Psoas muscle (tissue), 8 donors: ENCODE measurements at places on chromosomes 2 and 18. TPM values are rescaled to one million over a fixed set of nuclear protein-coding genes. Genes with fewer than 3 reads are reported as not detected.
A peak's percentile ranks its signal among the peaks of the same experiment; 100 is the strongest.

- no peak for DNase-seq
- H3K27me3 ChIP-seq = no peaks in the 10 kb centered on the region
- no peak overlapping the region for H3K4me3 ChIP-seq
- H3K36me3 ChIP-seq = no peaks in the 10 kb centered on the region
Measured at GRCh38 chr2:165311949-165312348, 72.7 kb downstream of the SCN2A start.

- H3K4me1 ChIP-seq = no peaks in the 10 kb centered on the region
- no peak for DNase-seq
- H3K27ac ChIP-seq = no peak overlapping the region
- no peak overlapping the region for H3K4me3 ChIP-seq
Measured at GRCh38 chr2:10373931-10374330, 71.2 kb downstream of the HPCAL1 start.

DSG1 gene
- not detected for total RNA-seq

DNA sequence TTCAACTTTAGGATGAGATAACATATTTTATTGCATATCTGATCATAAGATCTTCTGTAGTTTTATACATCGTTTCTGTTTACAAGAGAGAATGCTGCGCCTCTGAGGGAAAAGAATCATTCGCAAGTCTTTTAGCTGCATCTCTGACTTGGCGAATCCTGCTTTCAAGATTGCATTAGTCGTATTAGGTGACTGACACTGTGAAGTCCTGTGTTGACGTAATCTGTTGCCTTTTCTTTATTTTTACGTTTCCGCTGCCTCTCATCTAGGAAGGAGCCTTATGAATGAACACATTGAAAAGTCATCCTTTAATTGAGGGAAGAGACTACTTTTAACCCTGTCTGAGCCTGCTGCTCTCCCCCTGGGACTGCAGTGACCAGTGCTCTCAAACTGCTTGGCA, 101.5 kb downstream of the LDLRAD4 start:
- DNase-seq = no peak
- no peak overlapping the region for H3K4me3 ChIP-seq
- H3K27me3 ChIP-seq = no peaks in the 10 kb centered on the region
- H3K27ac ChIP-seq = no peak overlapping the region

DNA sequence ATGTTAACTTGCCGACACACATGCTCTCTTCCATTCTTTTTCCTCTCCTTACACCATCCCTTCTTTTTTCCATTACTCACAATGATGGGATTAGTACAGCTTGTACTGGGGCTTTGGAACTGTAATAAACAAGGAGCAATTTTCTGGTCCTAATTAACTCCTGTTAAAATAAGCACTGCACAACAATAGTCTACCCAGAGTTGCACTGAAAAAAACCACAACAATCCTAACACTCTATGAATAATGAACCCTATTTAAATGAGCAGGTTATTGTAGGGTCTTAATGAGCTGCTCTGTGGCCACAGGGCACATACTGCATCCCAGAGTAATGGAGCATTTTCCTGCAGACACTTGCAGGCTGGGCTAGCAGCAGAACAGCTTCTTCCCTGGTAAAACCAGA, 380.3 kb downstream of the NRXN1 start:
- no peak overlapping the region for H3K4me3 ChIP-seq
- H3K27ac ChIP-seq = no peak overlapping the region
- H3K4me1 ChIP-seq = no peaks in the 10 kb centered on the region
- no peaks in the 10 kb centered on the region for H3K27me3 ChIP-seq
- DNase-seq = no peak
- no peaks in the 10 kb centered on the region for H3K36me3 ChIP-seq

- no peak overlapping the region for H3K27ac ChIP-seq
- no peak for DNase-seq
- H3K27me3 ChIP-seq = no peaks in the 10 kb centered on the region
- no peaks in the 10 kb centered on the region for H3K4me1 ChIP-seq
Measured at GRCh38 chr18:55093295-55093694, 134.0 kb upstream of the CCDC68 start.

DNA sequence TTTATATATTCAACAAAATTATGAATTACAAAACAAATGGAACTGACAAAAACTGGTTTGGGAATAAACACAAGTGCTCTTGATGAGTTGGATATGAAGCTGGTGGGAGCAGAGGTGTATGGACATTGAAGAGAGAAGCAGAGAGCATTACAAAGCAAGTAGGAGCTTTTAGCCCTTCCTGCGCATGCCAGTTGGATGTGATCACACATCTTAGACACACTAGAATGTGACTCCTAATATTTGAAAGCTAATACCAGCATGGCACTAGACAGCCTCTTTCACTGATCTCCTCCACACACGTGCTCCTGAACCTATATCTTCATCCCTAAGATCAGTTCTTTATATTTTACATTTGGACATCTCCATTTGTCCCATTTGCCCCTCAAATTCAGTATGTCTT, 298.1 kb downstream of the MTX2 start:
- H3K4me1 ChIP-seq = no peaks in the 10 kb centered on the region
- H3K27me3 ChIP-seq = no peaks in the 10 kb centered on the region
- no peak for DNase-seq

GRCh38 chr2:225668606-225669266, 269.2 kb downstream of the NYAP2 start:
- no peak overlapping the region for H3K4me3 ChIP-seq
- H3K36me3 ChIP-seq = no peaks in the 10 kb centered on the region
- H3K27ac ChIP-seq = no peak overlapping the region
- DNase-seq = no peak
- no peaks in the 10 kb centered on the region for H3K27me3 ChIP-seq
- no peaks in the 10 kb centered on the region for H3K4me1 ChIP-seq

DNA sequence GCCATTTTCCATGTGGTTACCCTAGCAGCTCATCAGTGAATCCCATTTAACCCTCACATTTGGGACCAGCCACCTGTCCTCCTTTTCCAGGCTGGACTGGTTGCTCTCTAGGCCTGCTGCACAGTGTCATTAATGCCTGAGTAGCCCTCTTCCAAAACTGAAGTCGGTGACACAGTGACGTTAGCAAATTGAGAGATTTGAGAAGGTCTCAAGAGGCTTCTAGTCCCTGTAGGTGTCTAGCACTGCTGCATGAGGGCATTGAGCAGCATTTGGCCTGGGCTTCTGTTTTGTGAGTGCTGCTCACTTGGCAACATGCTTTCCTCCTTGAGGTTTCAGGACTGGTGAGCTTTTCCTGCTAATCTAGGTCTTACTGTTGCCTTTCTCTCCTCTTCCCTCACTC, 36.7 kb downstream of the PKP4 start:
- no peaks in the 10 kb centered on the region for H3K27me3 ChIP-seq
- no peak overlapping the region for H3K27ac ChIP-seq
- H3K4me3 ChIP-seq = no peak overlapping the region
- H3K36me3 ChIP-seq = no peaks in the 10 kb centered on the region

DNA sequence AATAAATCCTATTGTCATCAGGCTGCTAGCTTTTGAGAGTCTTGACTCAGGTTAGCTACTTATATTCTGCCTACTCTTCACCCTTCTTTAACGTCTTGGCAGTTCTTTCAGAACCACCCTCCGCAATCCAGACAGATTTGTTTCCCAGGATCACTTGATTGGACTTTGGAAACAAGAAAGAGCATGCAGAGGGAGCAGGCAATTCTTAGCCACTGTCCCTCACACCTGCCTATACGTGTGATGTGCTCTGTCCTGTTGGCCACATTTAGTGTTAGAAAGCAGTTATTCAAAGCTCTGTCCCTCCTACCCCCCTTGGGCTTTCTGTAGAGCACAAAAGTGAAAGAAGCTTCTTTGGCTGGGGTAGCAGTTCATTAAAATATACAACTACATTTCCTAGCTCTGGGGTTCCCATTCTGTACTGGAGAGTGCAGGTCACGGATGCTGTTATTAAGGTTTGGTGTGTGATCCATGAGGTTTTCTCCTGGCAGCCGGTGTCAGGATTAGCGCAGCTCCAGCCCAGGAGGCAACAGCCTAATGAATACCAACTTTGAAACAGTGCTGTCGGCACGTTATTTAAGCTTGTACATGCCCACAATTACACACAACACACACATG, 6.3 kb downstream of the FZD5 start:
- no peak for DNase-seq
- H3K4me3 ChIP-seq = no peak overlapping the region
- H3K27ac ChIP-seq = no peak overlapping the region
- H3K4me1 ChIP-seq = peaks cover 30% of the 10 kb centered on the region
- peaks cover 21% of the 10 kb centered on the region for H3K36me3 ChIP-seq
- no peaks in the 10 kb centered on the region for H3K27me3 ChIP-seq

GRCh38 chr18:9762526-9762925, 54.4 kb downstream of the RAB31 start:
- no peaks in the 10 kb centered on the region for H3K27me3 ChIP-seq
- no peak overlapping the region for H3K27ac ChIP-seq
- no peaks in the 10 kb centered on the region for H3K4me1 ChIP-seq
- DNase-seq = no peak

UPP2 gene
- not detected for total RNA-seq

ADAM23 gene
- 6.0 TPM for total RNA-seq

DNA sequence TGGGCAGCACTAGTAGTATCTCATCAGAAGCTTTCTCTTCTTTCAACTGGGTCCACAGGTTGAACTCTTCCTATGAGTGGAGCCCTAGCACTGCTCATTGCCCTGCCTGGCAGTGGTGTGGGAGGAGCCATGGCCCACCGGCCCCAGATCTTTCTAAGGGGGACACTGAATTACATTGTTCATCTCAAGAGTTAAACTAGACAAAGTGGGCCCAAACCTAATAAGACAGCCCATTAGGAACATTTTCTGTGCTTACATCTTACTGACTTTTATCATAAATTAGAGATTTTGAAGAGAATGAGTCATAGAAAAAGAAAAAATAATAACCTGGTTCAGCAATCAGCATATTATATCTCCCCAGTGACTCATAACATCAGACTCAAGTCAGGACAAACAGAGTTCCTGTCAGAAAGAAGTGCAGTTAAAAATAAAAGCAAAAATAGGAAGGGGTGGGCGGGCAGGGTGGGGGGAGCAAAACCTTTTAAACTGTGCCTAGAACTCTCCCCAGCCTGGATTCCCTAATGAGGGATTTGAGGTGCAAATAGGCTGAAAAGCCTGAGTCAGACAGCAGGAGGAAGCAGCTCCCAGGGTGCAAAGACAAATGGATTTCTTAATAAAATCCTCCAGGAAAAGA, 161.6 kb upstream of the TRIB2 start:
- no peaks in the 10 kb centered on the region for H3K36me3 ChIP-seq
- no peak overlapping the region for H3K4me3 ChIP-seq
- H3K27me3 ChIP-seq = no peaks in the 10 kb centered on the region
- H3K4me1 ChIP-seq = no peaks in the 10 kb centered on the region
- no peak for DNase-seq

COBLL1 gene
- total RNA-seq = 3.6 TPM

DNA sequence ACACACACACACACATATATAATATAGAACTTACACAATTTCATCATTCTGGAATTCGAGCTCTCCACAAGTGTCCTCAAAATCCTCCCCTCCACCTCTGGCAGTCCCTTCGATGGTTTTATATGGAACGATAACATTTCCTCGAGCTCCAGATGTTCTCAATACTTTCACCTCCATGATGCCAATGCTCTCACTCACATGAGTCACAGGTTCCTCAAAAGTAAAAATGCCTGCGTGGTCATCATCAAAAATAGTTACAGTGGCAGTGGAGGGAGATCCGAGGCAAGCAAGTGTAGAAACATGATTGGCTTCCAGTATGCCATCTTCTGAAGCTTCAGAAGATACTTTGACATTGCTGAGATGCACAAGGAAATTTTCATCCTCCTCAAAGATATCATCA, 23.5 kb downstream of the SLC8A1 start:
- no peaks in the 10 kb centered on the region for H3K36me3 ChIP-seq
- DNase-seq = no peak
- no peak overlapping the region for H3K27ac ChIP-seq
- no peak overlapping the region for H3K4me3 ChIP-seq

- H3K4me3 ChIP-seq = no peak overlapping the region
- DNase-seq = no peak
- no peaks in the 10 kb centered on the region for H3K27me3 ChIP-seq
- no peaks in the 10 kb centered on the region for H3K36me3 ChIP-seq
- H3K27ac ChIP-seq = no peak overlapping the region
Measured at GRCh38 chr2:209985874-209986273, 16.6 kb upstream of the RPE start.

DNA sequence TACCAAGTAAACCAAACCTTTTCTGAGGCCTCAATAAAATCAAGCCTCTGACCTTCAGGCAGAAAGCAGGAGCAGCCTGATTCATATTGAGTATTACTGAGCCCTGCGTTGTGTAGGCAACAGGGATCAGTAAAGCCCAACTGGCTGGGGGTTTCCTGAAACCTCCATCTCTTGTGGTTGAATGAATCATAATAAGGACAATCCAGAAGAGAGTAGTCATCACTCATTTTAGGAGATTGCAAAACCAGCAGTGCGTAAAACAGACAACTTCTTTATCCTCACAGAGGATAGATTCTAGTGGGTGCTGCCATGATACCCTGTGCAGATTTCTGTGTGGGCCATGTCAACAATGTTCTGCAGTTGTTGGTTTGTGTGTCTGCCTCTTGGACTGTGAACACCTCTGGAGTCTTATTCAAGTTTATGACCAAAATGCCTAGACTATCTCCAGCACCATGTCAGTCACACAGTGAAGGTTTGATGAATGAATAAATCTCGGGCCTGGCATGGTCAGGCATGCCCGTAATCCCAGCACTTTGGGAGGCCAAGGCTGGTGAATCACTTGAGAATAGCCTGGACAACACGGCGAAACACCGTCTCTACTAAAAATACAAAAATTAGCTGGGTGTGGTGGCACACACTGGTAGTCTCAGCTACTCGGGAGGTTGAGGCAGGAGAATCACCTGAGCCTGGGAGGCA, 51.8 kb upstream of the RAB27B start:
- H3K27me3 ChIP-seq = no peaks in the 10 kb centered on the region
- no peaks in the 10 kb centered on the region for H3K36me3 ChIP-seq
- H3K4me1 ChIP-seq = no peaks in the 10 kb centered on the region
- H3K27ac ChIP-seq = no peak overlapping the region
- no peak overlapping the region for H3K4me3 ChIP-seq

GRHL1 gene
- 1.2 TPM for total RNA-seq

NDUFV2 gene
- 319 TPM for total RNA-seq

GRCh38 chr2:111034606-111035005, 86.1 kb upstream of the BCL2L11 start:
- peaks cover 4% of the 10 kb centered on the region for H3K4me1 ChIP-seq
- H3K27me3 ChIP-seq = no peaks in the 10 kb centered on the region
- no peak for DNase-seq
- no peak overlapping the region for H3K27ac ChIP-seq
- no peaks in the 10 kb centered on the region for H3K36me3 ChIP-seq
- no peak overlapping the region for H3K4me3 ChIP-seq

GRCh38 chr18:5543773-5544389, at the start of gene EPB41L3:
Gene EPB41L3 (minus strand): TSS chr18:5543997. CDS start chr18:5489183, 54,814 bp downstream.
- peaks cover 40% of the 10 kb centered on the region for H3K27me3 ChIP-seq
- peaks cover 5% of the 10 kb centered on the region for H3K4me1 ChIP-seq
- peak within 1 kb of the TSS; percentile 46 for H3K27ac ChIP-seq
- peak; percentile 70 for DNase-seq
- peak within 1 kb of the TSS; percentile 65 for H3K4me3 ChIP-seq
- no peaks in the 10 kb centered on the region for H3K36me3 ChIP-seq

HOXD8 gene
- 15.9 TPM for total RNA-seq

SELENOI gene
- 17.6 TPM for total RNA-seq

POTEI gene
- total RNA-seq = not detected

ACVR1C gene
- total RNA-seq = 1.1 TPM
